ENCODE measurements at places on chromosomes 11 and 22.

DNA sequence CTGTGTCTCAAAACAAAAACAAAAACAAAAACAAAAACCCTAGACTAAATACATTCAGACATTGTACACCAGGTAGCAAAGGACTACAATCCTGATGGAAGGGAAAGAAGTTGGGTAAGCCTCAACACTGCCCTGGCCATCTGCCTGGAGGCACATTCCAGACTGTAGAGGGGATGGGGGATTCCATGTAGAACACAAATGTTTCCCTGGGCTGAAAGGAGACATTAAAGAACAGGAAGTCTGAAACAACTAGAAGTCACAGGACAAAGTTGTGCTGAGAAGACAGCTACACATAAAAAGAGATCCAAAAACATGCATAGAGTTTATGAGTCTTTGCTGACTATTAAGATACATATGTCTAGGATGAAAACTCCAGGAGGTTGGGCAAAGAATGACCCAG lies 83.9 kb downstream of the RRAS2 start:
- DNase-seq, result no peak

- peak; percentile 78 for DNase-seq
Observed at GRCh38 chr22:35568751-35569739, 28.4 kb downstream of the RASD2 start.

DNA sequence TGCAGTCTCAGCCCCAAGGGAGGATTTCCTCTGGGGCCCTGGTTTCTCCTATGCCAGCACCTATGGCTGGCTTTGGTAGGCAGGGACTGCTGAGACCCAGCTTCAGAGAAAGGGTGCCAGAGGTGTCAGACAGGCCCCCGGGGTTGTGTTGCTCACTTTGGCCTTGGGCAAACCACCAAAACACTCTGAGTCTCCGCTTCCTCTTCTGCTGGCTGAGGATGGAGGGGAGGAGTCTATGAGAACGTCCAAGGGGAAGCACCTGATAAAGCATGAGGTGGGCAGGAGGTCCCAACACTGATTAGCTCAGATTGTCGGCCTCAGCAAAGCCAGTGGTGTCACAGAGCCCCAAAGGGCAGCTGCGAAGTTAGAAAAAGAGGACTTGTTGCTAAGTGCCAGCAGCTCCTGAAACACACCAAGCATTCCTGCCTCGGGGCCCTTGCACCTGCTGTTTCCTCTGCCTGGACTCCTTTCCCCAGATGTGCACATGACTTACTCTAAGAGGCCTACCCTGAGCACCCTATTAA lies 10.5 kb downstream of the SMTNL1 start:
- no peak for DNase-seq

DNA sequence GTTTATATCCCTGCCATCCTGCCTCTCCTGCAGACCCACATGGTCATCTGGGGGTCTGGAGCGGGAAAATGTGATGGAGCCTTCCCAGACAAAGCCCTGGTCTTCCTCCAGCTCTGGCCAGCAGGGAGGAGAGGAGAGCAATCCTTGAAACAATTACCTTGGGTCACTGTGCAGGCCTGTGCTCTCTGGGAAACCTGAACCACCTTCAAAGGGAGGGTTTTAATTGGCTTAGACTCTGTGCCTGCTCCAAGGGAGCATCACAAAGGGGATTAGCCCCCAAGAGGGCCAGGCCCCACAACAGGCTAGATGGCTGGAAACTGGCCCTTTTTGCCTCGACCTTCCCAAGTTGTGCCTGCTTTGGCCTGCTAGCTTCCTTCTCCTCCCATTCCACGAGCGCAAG lies 351.9 kb downstream of the TENM4 start:
- DNase-seq, result no peak

- no peak for DNase-seq
Observed at GRCh38 chr11:87597725-87598124, 560.0 kb downstream of the TMEM135 start.

DNA sequence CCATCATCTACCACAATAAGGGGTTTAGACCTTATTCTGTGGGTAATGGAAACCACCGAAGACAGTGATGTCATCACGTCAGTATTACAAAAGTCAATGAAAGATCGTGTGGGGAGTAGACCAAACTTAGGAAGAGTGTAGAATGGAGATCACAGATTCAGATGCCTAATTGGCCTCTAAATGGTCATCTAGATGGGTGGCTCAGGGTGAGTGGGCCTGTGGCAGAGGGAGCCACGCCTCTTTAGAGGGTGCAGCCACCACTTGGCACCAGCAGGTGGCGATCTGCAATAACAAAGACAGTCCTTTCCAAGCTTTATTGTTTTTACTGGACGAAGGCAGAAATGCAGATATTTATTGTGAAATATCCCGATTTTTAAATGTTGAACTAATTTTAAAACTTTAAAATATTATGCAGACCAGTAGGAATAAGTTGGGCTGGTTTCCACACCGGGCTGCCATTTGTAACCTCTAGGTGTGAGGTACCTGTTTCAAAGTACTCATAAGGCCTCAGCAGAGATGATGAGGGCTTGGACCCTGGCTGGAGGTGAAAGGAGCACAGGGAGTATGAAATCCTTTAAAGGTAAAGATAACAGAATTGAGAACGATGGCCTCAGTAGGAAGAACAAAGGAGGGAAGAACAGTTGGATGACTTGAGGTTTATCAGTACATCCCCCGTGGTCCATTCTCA lies 222.0 kb downstream of the DBX1 start:
- DNase-seq, result peak; percentile 71

DNA sequence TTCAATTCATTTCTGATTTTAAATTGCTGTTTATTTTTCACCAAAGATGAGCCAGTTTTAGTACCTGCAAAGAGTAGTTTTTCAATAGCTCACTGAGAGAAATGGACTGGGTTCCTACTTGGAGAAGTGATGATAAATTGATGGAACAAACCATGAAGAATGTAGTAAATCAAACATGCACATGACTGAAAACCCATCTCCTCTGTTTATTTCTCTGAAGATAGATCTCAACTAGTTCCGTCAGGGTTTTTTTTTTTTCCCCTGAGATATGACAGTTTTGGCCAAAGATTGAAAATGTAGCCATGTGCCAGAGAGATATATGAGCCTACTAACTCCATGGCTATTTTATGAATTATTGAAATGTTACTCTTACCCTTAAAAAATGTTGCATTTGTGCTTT lies 239.6 kb downstream of the DDX10 start:
- no peak for DNase-seq

All from AG20443 (cell line).